ENCODE measurements at places on chromosomes 4 and X. TPM values are rescaled to one million over a fixed set of nuclear protein-coding genes. Genes with fewer than 3 reads are reported as not detected.

- no peak for DNase-seq
These were observed 79.8 kb downstream of the RLIM start for GRCh38 chrX:74534569-74535038.

GRCh38 chrX:110796407-110796697 is 735 bp upstream of the CHRDL1 start:
- DNase-seq: no peak

DNA sequence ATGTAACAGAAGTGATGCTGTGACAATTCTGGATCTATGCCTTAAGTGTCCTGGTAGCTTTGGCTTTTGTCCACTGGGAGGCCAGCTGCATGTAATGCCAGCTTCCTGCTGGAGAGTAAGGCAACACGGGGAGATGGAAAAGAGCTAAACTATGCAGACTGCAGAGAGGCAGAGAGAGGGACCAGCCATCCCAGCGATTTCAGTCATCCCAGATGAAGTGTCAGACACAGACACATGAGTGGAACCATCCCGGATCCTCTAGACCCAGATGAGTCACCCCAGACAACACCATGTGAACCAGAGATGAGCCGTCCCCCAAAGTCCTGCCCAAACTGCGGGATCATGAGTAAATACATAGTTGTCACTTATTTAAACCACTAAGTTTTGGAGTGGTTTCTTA is 14.6 kb downstream of the SRPX start:
- DNase-seq: no peak

- no peak for DNase-seq
These were observed 41.2 kb upstream of the C4orf50 start for GRCh38 chr4:6059375-6059805.

DNA sequence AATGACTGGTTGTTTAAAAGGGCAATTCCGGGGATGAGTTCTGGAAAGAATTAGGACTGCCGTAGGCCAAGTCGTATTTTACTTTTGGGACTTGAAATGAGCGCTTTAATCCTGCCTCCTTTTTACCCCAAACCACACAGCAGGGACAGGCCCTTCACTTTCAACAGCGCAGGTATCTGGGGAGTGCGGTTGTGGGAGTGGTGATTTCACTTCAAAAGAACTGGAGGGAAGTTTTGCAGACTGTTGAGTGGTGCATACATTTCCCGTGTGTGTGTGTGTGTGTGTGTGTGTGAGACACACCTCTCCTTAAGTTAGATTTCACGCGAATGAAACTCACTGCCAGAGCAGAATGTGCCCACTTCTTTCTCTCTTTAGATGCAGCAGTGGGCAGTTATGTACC is 2.8 kb downstream of the NHS start:
- DNase-seq: no peak

ADH5 gene
- 93.0 TPM for total RNA-seq
